ENCODE measurements at places on chromosomes 3 and 15. TPM values are rescaled to one million over a fixed set of nuclear protein-coding genes. Genes with fewer than 3 reads are reported as not detected.

DNA sequence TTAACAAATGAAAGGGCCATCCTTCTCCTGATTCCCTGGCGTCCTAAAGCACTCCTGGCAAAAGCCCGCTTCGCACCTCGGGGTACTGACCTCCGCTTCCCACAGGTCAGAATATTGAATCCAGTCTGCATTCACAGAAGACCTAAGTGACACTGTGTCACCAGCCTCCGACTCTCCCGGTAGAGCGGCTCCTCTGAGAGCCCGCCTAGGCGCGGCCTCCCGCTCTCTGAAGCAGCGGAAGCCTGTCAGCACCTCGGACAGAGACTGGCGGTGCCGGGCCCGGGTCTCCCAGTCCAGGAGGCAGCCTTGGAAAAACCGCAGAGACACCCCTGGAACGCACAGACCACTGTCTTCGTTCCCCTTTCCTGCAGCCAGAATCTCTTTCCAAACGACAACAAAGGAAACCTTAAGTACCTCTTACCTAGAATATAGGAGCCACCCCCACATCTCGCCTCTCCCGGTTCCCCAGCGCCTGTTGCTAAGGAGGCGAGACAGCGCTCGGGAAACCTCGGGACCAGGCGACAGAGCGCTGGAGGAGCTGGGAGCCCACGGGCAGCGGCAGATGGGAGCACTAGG lies 1.2 kb downstream of the GABRB3 start:
- peak; percentile 66 for DNase-seq

DNA sequence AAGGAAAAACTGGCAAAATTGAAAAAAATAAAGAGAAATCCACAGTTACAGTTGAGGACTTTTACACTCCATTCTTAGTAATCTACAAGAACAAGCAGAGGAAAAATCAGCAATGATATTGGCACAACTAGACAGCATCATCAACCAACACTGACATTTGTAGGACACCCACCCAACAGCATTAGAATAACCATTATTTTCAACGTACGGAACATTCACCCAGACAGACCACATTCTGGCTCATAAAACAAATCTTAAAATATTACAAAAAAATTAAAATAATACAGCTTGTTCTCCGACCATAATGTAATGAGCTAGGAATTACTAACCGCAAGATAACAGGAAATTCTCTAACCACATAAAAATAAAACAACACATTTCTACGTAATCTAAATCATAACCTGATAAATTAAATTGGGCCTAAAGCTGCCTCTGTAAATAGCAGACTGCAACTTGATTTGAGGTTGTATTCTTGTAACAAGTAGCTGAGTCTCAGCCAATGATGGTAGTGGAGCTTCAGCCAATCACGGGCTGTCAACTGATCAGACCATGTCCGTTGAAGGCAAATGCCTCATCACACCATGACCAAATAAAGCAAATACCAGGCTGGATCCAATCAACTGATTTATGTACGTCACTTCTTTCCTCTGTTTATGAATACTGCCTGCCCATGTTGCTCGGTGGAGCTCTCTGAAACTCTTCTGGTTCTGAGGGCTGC lies 9.2 kb downstream of the PLSCR4 start:
- no peak for DNase-seq

DNA sequence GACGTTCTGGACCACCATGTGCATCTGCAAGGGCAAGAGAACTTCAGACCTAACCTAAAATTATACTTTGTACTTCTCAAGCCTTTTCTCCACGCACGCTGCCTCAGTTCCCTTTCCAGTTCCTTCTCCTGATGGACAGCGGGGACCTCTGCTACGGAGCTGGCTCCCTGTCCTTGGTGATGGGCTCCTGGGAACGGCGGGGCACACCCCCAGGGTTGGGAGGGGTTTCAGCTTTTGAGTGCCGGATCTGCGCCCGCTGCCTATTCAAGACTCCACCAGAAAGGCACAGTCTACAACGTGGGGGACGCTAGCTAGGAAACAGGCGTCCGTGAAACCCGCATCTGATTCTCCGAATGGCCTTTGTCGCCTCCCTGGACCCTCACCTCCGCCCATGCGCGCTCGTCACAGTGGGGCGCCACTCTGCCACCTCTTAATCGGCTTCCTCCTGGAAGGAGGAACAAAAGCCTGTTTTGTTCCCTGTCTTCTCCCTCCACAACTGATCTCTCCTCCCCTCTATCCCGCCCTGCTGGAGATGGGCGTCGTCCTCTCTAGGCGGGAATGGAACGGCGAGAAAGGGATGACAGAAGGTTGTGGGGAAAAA lies 2.2 kb downstream of the GPR149 start:
- no peak for DNase-seq

DNA sequence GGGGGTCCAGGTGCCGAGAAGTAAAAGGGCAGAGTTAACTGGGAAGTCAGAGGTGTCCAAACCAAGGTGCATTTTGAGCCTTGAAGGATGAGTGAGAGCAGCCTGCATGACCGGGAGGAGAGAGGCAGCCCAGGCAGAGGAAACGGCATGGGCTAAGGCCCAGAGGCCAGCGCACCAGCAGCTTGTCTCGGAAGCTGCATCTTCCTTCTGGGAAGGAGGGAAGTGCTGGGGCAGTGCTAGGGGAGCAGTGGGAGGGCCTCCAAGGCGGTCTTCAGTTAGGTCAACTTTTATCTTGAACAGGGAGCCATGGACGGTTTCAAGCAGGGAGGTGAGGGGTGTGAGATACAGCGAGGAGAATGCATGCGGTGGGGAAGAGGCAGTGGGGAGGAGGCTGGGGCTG lies 1.0 kb downstream of the H1-8 start:
- no peak for DNase-seq

- DNase-seq, result no peak
These were observed 165.5 kb upstream of the FEZF2 start for GRCh38 chr3:62538691-62539356.

GRCh38 chr3:141373768-141374526 lies 5.6 kb downstream of the ZBTB38 start:
- DNase-seq, result peak; percentile 17

DNA sequence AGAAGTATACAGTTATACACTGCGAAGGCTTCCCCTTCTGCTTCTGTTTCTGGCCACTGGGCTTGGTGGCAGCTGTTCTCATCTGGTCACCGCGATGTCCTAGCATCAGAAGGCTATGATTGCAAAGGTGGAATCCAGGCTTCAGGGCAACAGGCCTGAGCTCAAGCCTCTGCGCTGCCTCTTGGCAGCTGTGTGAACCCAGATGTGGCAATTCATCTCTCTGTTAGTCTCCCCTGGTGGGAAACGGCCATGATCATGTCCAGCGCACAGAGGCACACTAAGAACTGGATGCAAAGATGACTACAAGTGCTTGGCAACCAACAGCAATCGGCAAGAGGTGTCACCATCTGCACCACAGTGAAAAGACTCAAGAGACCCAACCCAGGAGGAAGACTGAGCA lies 78.9 kb downstream of the PCSK6 start:
- no peak for DNase-seq

DNA sequence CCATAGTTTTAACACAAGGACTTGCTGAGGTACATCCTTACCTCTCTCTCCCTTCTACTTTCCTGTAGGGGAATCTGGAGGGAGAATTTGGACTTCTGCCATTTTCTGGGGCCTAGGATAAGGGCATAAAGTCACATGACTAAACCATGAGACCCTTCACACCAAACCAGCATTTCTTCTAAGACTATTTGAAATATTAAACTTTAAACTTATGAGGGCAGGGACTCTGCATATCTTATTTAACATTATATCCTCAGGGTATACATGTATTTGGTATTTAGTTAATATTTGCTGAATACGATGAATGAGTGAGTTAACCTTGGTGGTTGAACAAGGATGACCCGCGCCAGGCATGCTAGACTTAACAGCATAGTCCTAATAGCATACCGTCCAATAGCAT lies 63.4 kb downstream of the USP13 start:
- DNase-seq, result no peak

DNA sequence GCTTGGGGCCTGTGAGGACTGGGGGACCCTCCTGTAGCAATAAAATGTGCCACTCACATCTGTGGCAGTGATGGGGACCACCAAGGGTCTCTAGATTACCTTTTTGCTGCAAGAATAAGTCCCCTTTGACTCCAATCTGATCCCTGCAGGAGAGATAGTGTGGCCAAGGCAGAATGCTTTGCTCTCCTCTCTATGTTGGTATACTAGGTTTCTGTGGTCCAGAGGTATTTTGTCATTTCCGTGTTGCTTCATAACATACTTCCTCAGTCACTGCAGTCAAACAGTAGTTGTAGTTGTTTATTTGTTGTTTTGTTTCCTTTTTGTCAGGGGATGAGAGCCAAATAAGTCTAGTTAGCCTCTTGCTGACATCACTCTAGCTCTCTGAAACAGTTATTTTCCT lies 13.1 kb upstream of the NAALADL2 start:
- DNase-seq, result no peak

GRCh38 chr15:101545548-101546505 lies 56.3 kb upstream of the PCSK6 start:
- DNase-seq, result no peak

- DNase-seq, result peak; percentile 76
These were observed at the start of gene ABHD14A for GRCh38 chr3:51974963-51975851. Gene ABHD14A, plus strand, starts transcription at chr3:51975064. Its CDS starts 72 bp downstream, at chr3:51975136.

The HCN4 gene
- total RNA-seq, result not detected

The LACTB gene
- 60.3 TPM for total RNA-seq

The SCAANT1 gene
- total RNA-seq, result not detected

The GOLGA8K gene
- not detected for total RNA-seq

The C15orf40 gene
- 22.2 TPM for total RNA-seq

The CSPG5 gene
- 1.3 TPM for total RNA-seq

The KCNAB1 gene
- 2.6 TPM for total RNA-seq
